GM04504 (cell line): ENCODE measurements at places on chromosomes 6 and 20.
A peak's percentile ranks its signal among the peaks of the same experiment; 100 is the strongest.

DNA sequence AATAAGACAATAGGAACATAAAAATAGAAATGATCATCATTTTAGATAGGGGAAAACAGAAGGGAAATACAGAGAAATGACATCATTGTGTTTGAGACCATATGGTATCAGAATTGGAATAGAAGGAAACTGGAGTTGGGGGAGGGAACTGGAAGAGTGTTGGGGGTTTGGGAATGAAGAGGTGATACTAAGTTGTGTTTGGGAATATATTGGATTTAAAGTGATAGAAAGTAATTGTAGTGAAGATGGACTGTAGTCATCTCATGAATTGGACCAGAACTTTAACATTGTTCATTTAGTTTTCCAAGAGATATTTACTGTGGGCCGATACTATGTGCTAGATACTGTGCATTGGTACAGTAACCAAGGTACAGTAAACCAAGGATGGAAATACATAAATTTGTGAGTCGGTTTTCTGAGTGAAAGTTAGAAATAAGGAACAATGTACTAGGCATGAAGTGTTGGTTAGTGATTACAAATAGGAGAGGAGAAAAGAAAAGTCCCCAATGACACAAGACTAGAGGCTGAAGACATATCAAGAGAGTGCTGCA lies 32.3 kb downstream of the KCNQ5 start:
- DNase-seq, result no peak

DNA sequence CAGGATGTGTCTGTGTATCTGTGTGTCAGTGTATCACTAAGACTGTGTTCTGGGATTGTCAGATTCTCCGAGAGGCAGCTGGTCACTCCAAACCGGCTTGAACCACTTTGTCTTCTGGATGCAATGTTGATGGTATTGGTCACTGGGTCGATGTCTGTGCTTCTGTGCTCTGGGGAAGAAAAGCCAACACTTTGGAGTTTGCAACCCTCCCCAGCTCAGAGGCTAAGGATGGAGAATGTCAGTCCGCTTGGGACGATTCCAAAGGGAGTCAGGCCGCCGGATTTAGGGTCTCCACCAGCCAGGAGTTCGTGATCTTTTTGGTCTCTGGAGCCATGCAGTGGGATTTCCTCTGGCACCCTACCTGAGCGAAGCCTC lies 5.2 kb downstream of the MAFB start:
- DNase-seq, result no peak

GRCh38 chr6:4751823-4752464 lies 24.3 kb upstream of the CDYL start:
- DNase-seq, result no peak

DNA sequence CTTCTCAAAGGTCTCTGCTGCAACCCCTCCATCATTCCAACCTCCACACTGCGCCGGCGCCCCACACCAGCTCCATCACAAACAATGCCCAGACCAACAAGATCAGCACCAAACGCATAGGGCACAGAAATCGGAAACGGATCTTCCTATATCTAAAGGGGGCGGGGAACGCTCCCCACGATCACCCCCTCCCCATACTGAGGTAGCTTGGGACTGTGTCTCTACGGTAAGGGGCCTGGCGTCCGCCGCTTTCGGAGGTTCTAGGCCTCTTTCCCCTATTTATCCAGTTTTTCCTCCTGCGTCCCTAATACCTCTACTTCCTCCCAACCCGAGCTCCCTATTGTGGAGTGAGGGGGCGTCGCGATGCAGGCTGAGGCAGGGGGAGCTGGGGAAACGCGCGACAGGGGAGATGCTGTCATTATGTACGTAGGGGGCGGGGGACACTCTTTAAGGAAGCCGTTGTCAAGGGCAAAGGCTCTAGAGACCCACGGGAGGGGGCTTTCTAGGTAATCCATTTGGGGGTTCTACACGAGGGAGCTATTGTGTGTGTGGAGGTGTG lies 909 bp downstream of the DNAAF9 start:
- no peak for DNase-seq

DNA sequence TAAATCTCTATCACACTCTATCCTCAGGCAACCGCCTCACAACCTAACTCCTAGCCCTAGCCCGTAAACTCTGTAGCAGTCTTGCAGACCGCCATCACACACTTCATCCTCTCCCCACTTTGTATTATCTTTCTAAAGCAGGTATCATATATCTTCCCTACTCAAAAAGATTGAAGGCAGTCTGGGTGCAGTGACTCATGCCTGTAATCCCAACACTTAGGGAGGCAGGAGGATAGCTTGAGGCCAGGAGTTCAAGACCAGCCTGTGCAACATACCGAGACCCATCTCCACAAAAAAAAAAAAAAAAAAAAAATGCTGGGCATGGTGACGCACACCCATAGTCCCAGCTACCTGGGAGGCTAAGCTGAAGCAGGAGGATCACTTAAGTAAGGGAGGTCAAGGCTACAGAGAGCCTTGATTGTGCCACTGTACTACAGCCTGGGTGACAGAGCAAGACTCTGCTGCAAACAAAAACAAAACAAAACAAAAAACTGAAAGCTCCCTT lies 22.9 kb downstream of the RANBP9 start:
- DNase-seq, result no peak

GRCh38 chr20:16552015-16552414 lies 21.2 kb downstream of the KIF16B start:
- DNase-seq, result no peak

GRCh38 chr6:148538261-148539190 lies 195.9 kb downstream of the SASH1 start:
- peak; percentile 69 for DNase-seq

- no peak for DNase-seq
Observed at GRCh38 chr6:3455569-3456394, 1.1 kb downstream of the SLC22A23 start.

GRCh38 chr20:25310921-25311728 lies 63.2 kb downstream of the PYGB start:
- peak; percentile 78 for DNase-seq

DNA sequence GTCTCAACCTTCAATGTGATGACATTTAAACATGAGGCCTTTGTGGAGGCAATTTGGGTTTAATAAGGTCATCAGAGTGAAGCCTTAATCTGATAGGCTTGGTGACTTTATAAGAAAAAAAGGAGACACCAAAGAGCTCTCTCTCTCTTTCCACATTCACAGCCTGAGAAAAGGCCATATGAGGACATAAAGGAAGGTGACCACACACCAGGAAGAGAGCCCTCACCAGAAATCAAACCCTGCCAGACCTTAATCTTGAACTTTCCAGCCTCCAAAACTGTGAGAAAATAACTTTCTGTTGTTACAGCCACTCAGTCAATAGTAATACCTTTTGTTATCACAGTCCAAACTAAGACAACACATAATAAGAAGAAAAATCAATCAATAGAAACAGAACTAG lies 47.7 kb downstream of the COL12A1 start:
- no peak for DNase-seq

DNA sequence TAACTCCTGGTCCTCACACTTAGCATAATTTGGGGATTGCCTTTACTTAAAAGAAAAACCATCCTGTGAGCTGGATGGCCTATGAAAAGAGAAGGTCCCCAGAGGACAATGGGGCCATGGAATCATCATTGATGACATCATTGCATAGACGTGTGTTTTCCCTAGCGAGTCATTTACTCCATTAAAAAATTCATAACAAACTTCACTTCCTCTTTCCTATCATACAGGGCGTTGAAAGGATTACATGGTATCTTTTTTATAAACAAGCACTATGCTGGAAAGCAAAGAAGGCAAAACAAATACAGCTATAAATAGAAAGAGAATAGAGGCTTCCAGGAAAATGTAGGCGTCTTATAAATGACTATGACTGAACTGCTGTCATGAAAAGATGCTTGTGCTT lies 11.3 kb upstream of the COL12A1 start:
- no peak for DNase-seq

DNA sequence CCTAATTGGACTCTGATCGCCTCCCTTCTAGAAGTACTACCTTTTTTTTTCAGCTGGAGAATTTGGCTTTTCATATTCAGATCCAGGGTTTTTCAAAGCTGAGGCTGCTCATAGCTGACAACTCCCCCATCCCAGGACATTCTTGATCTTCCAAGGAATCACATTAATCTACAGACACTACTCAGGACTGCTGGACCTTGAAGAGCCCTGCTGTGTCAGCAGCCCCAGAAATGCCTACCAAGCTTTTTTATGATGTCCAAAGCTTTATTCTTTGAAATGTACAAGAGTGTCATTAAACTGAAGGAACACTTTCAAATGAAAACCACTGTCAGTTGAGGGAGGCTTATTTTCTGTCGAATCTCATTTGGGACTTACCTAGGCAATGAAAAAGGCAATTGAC lies 704.1 kb downstream of the PTPRT start:
- no peak for DNase-seq

- no peak for DNase-seq
Observed at GRCh38 chr6:7025861-7026260, 81.9 kb upstream of the RREB1 start.

- DNase-seq, result no peak
Observed at GRCh38 chr6:110400208-110400607, 15.2 kb downstream of the DDO start.
